ENCODE measurements at places on chromosomes 13 and 19.
A peak's percentile ranks its signal among the peaks of the same experiment; 100 is the strongest.

DNA sequence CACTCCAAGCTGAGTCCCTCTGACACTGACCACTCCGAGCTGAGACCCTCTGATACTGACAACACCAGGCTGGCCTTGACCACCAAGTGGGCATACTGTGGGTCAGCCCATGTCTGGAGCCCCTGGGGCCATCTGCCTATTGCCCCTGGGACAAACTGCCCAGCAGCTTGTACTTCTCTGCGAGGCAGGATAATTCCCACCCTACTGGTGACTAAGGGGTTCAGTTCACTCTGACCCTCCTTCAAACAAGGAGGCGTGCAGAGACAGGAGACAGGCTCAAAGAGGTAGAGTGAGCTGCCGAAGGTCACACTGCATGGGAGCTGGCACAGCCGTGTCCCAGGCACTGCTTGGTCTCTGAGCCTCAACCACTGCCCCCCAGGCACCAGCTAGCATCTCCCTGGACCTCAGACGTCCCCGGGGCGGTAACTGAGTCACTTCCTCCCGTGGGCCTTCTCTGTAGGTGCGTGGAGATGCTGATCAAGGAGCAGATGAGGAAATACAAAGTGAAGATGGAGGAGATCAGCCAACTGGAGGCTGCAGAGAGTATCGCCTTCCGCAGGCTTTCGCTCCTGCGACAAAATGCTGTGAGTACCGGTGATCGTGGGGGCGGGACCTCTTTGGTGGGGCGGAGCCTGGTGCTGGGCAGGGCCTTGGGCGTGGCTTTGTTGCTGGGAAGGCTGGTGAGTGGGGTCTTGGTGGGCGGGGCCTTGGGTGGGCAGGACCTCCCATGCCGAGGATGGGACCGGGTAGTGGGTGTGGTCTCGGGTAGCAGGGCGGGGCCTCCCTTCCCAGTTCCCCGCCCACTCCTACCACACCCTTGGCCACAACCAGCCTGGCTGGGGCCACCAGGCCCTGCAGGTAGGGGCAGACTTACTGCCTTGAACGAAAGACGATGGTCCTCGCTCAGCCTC is 5.8 kb upstream of the USE1 start:
- DNase-seq: peak; percentile 33
- peaks cover 60% of the 10 kb centered on the region for H3K36me3 ChIP-seq
- no peak overlapping the region for H3K4me3 ChIP-seq
- H3K4me1 ChIP-seq: peaks cover 19% of the 10 kb centered on the region
- no peaks in the 10 kb centered on the region for H3K27me3 ChIP-seq

- no peak overlapping the region for H3K4me3 ChIP-seq
- no peaks in the 10 kb centered on the region for H3K36me3 ChIP-seq
- no peak for DNase-seq
Observed at GRCh38 chr13:106513025-106513983, 22.2 kb downstream of the EFNB2 start.

GRCh38 chr19:31499281-31500196 is 150.3 kb upstream of the TSHZ3 start:
- no peak overlapping the region for H3K4me3 ChIP-seq
- no peaks in the 10 kb centered on the region for H3K4me1 ChIP-seq
- no peaks in the 10 kb centered on the region for H3K36me3 ChIP-seq
- no peak overlapping the region for H3K27ac ChIP-seq

DNA sequence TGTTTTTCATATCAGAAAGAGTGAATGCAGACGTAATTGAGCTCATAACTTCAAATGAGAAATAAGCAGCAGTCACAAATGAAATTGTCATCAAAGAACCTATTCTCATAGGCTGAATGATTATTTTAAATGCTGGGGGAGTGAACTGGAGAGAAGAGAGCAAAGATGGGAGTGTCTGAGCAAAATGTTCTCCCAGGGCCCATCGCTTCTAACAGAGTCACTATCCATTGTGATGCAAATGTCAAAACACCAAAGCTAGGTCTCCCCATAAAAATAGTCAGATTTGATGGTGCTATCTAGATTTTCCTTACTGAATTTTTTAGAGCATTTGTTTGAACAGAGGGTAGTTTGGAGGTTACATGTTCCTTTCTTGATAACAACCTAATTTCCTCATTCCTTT is 278.7 kb downstream of the PCDH9 start:
- DNase-seq: no peak
- H3K27ac ChIP-seq: no peak overlapping the region
- H3K27me3 ChIP-seq: no peaks in the 10 kb centered on the region
- H3K36me3 ChIP-seq: peaks cover 3% of the 10 kb centered on the region
- H3K4me3 ChIP-seq: no peak overlapping the region
- H3K4me1 ChIP-seq: peaks cover 16% of the 10 kb centered on the region

DNA sequence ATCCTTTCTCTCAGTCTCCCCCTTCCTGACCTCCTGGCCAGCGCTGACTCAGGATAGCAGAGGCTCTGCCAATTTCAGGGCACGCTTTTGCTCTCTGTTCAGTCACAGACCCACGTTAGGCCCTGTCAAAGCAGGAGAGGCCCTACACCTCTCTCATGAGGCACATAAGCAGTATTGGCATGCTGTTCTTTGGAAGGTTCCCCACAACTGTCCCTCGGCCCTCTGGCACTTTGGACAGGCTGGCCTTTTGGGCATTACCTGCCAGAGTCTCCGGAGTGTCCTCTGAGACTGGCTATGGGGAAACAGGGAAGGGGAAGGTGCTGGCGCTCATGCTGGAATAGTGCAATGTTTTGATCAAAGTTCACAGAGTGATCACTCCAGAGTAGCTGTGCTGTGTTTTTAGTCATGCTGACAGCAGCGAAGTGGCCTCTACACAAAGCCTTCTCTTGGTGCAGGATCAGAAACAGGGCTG is 23.7 kb upstream of the UBE2L5 start:
- no peak overlapping the region for H3K27ac ChIP-seq
- no peak for DNase-seq
- no peaks in the 10 kb centered on the region for H3K36me3 ChIP-seq
- H3K4me1 ChIP-seq: peaks cover 6% of the 10 kb centered on the region
- no peak overlapping the region for H3K4me3 ChIP-seq
